ENCODE measurements at places on chromosomes 2 and 18.

DNA sequence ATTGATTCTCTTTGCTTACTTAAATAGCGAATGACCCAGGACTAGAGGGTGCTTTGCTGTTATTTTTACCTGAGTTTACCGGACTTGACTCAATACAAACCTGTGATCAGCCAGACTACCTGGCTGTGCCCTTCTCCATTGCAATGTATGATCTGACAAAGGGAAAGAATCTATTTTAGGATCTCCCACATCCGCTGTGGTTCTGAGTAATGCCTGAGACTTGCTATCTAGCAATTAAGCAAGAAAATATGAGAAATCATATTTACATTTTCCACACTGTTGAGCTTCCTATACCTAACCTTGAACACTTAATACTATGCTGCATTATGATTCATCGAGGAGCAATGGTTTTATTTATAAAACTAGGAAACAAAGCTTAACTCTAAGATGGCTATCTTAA, 215.2 kb downstream of the RAD51AP2 start:
- DNase-seq: no peak

GRCh38 chr2:161033059-161033660, 127.1 kb upstream of the TANK start:
- DNase-seq: no peak

- no peak for DNase-seq
Measured at GRCh38 chr2:86204458-86204857, 5.2 kb downstream of the MRPL35 start.

GRCh38 chr2:157777427-157777826, 98.7 kb downstream of the ACVR1 start:
- no peak for DNase-seq

DNA sequence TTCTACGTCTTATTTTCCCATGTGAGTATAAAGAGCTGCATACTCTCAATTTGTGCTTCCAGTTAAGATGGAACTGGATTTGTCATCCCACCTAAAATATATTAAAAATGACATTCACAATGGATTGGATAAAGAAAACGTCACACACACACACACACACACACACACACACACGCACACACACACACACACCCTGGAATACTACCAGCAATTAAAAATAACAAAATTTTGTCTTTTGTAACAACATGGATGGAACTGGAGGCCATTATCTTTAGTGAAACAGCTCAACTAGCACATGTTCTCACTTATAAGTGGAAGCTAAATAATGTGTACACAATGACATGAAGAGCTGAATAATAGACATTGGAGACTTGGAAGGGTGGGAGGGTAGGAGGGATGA, 3.8 kb upstream of the QPCT start:
- DNase-seq: no peak

DNA sequence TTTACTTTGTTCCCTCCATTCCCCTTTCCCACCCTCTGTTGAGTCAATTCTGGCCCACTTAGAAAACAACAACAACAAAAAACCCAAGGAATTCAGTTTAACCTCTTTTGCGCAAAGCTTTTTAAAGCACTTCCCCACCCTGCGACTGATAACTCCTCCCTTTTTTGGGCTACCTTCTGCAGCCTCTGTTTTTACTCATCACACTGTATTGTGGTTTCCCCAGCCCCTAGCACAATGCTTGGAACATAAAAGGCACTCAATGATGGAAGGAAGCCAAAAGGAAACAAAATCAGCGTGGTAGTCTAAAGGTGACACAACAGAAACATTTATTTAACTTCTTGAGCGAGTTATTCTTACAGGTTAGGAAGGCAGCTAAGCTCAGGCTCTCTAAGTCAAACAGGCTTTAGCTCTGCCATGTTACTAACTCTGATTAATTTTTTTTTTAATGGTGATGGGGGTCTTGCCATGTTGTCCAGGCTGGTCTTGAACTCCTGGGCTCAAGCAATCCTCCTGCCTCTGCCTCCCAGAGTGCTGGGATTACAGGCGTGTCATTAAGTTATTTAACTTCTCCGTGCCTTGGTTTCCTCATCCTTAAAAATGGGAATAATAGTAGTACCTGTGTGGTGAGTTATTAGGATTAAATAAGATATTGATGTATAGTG, 1.3 kb downstream of the CEP68 start:
- DNase-seq: no peak

DNA sequence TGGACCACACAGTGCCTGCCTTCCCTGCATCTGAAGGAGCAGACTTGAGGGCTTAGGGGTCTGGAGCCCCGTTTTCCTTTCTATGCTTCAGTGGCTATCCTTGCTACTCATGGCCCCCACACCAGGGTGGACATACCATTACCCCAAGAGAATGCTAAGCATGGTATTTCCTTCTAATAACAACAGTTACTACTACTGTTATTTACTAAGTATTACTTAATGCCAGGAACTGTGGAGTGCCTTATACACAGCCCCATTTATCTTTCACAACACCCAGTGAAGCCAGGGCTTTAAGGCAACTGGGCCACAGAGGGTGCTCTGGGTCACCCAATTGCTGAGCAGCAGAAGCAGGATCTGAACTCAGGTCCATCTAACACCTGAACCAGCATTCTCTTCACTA, 5.8 kb upstream of the PAX8 start:
- no peak for DNase-seq

- no peak for DNase-seq
Measured at GRCh38 chr18:36658611-36659010, 170.2 kb downstream of the TPGS2 start.

GRCh38 chr2:235826826-235827225, 333.0 kb downstream of the AGAP1 start:
- no peak for DNase-seq

DNA sequence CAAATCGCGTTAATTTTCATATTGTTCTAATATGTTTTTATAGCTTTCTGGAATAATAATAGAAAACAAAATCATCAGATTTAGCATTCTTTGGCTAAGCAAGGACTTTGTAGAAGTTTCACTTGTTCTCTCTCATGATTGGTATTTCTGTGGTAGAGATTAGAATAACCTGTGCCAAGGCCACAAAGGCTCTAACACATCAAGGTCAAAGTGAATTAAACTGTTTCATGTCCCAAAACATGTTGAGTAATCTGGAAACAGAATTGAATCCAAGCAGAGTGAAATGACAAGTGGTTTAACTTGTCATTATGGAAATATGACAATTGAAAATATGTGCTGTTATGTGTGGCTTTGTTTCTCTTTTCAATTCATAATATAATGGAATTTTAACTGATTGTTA, 617.4 kb downstream of the CCDC85A start:
- no peak for DNase-seq

DNA sequence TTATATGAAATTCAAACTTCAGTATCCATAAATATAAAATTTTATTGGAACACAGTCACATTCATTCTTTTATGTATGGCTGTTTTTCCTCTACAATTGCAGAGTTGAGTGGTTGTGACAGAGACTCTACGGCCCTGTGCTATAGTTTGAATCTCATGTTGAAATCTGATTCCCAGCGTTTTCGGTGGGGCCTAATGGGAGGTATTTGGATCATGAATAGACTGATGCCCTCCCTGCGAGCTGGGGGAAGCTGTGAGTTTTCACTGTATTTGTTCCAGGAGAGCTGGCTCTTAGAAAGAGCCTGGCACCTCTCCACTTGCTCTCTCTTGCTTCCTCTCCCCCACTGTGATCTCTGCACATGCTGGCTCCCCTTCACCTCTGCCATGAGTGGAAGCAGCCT, 1.7 kb downstream of the PFN4 start:
- no peak for DNase-seq

GRCh38 chr2:161158882-161159281, 1.3 kb upstream of the TANK start:
- no peak for DNase-seq

DNA sequence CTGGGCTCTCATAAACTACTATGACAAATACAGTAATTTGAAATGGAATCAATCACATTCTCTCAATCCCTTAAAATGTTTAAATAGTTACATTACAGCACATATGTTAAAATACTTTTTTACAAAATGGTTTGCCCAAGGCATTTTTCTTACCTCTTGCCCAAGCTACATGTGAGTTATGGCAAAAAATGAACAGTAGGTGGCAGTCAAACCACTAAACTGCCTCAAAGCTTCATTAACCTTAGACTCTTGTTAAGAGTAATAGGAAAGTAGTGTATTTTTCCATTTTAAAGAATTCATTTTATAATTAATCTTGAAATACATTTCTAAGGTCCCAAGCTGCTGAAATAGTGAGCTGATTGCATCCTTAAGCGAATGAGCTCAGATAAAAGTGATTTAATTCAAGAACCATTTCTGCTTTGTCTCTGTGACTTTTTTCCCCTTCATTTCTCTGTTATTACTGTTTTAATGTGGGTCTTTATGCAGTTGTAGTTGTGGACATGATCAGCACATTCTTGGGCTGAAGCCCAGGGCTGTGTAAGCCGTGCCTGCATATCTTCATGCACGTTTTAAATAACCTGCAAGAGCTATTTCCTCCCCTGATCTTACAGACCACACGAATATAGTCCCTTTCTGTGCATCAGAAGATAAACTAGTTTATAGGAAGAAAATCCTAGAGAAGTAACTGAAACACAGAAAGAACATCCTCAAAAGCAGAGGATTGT, 311.8 kb downstream of the LNPK start:
- DNase-seq: no peak

DNA sequence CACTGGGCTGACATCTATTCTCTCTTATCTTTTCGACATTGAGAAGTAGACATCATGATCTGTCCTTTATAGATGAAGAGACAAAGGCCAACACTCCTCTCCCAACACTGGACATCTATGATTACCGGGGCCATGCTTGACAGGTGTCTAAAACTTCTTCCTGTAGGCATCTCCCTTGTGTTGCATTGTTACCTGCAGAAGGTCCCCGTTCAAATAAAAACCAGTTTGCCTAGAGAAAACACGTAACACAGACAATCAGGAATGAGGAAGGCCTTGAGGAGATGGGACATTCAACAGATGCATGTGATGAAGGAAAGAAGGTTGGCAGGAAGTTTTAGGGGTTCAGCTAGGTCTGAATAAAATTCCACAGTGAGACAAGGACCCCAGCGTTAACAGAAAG, 70.8 kb upstream of the ST8SIA3 start:
- no peak for DNase-seq

- no peak for DNase-seq
Measured at GRCh38 chr2:161981679-161982250, 92.2 kb downstream of the DPP4 start.

DNA sequence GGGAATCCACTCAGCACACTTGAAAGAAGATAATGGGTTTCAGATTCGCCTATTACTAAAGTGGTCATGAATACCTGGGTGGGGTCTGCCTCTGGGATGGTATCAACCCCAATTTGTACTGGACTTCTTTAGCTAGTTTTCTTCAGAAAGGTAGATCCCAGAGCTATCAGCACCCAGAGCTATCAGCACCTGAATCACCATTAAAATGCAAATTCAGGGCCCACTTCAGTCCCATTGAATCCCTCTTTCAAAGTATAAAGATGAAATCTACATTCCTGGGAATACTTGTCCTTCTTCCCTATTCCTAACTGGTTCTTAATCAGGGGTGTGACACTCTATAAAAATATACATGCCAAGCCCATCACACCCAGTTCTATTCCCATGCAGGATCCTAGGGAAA, 914.3 kb downstream of the DCC start:
- no peak for DNase-seq

- no peak for DNase-seq
Measured at GRCh38 chr2:237315170-237315828, 98.7 kb downstream of the COL6A3 start.

- no peak for DNase-seq
Measured at GRCh38 chr2:40095000-40095399, 315.9 kb upstream of the THUMPD2 start.

DNA sequence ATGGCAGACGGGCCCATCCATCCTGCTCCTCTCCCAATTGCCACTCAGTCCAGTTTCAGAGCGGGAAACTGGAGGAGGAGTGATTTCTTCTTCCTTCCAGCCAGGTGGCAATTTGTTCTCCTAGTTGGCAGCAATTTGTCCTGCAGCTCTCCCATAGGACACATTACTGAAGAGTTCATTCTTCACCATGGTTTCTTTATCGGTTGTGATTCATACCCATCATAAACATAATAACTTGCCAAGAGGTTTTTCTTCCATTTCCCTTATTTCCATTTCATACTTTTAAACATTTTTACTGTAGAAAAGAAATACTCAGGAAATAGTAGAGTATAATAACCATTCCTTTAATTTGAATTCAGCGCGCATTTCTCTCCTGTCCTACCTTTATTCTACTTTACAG, 377.9 kb upstream of the RAB12 start:
- DNase-seq: no peak

DNA sequence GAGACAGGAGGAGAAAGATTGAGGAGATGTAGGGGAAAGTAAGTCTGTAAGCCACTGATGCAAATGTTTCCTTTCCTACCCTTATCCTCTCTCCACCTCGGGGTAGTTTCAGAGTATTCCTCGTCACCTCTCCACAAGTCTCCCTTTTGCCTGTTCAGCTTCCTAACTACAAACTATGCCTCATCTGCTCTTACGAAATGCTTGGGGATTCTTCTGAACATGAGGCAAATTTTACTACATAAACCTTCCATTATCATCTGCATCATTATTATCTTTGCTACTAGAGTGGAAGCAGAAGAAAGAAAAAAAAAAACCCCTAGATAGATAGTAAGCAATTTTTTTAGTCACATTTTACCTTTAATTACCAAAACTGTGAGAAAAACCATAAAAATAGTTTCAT, 43.1 kb upstream of the CWC22 start:
- DNase-seq: no peak

DNA sequence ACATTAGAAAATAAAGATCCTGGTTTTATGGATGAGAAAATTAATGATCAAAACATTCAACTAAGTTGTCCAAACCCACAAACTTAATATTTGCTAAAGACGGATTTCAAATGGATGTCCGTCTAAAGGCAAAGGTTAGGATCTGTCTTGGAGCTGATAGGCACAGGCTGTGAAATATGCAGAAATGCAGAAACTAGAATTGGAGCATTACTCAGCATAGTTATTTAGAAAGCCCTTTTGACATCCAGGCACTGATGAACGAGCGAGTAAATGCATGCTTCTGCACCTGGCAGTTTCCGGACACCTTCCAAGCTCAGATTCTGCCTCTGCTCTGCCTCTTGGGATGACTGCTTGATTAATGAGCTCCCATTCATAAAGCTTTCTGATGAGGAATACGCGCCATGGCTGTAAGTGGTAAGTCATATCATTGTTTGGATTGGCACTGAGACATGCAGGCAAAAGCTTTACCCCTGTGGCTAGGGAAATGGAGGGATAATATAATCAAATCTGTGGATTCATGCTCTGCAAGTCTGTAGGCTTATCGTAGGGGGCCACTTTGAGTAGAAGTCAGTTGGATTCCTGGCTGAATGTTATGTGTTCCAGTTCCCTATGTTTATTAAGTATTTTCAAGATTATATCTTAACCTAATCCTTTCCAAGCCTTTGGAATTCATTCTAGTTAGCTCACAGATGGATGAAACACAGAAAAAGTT, 2176.3 kb upstream of the CELF4 start:
- DNase-seq: no peak

DNA sequence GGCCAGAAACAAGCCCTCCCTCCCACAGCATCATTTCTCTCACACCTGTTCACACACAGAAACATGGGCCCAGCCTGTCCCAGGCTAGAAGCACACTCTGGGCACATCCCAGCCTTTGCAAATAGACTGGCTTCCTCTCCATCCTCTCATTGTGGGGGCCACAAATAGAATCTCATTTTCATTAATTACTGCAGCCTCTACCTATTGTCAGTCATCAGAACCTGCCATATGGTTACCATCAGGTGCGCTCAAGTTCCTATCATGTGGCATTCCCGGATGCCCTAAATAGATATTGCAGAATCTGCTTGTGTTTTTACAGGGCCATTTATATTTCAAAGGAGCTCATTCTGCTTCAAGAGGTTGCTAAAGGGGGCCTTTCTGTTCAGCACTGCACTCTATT, 460.7 kb downstream of the BCL11A start:
- no peak for DNase-seq

GRCh38 chr2:10222-10875, 36.0 kb downstream of the FAM110C start:
- DNase-seq: no peak
